ENCODE measurements at places on chromosomes 5 and 9.

DNA sequence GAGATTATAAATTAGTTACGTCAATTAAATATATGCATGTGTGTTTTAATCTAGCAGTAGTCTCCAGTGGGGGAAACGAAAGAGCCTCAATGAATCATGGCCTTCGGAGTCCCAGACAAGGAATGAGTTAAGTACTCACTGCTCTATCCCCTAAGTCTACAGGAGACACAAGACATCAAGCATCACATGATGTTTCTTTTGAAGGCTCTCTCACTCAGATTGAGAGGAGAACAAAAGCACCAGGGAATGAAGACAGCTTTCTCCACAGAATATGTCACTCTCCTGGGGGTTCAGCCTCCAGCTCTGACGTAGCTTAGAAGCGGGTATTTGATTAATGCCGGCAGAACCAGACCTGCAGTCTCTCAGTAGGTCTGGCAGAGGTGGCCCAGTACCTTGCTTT, 381.4 kb downstream of the ACTL7B start:
- DNase-seq = no peak

GRCh38 chr9:114317665-114318357, 5.1 kb upstream of the ORM1 start:
- no peak for DNase-seq

DNA sequence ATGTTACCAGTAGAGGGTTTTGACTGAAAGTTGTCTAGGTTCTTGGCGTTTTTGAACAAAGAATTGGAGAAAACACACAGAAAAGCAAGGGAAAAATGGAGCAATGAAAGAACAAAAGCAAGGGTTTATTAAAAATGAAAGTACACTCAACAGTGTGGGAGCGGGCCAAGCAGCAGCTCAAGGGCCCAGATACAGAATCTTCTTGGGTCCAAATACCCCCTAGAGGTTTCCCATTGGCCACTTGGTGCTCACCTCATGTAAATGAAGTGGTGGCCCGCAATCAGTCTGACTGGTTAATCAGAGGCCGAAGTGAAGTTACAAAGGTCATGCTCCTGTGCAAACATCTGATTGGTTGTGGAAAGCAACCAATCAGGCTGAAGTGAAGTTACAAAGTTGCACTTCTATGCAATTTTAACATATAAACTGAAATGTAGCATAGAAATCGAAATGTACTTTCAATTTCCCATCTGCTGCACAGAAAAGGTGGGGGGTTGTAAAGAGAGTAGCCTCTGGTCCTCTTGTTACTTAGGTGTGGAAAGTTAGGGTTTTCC, 1.9 kb upstream of the GM2A start:
- no peak for DNase-seq

- DNase-seq = no peak
These were observed 298.6 kb downstream of the PARP8 start for GRCh38 chr5:50964746-50965653.

DNA sequence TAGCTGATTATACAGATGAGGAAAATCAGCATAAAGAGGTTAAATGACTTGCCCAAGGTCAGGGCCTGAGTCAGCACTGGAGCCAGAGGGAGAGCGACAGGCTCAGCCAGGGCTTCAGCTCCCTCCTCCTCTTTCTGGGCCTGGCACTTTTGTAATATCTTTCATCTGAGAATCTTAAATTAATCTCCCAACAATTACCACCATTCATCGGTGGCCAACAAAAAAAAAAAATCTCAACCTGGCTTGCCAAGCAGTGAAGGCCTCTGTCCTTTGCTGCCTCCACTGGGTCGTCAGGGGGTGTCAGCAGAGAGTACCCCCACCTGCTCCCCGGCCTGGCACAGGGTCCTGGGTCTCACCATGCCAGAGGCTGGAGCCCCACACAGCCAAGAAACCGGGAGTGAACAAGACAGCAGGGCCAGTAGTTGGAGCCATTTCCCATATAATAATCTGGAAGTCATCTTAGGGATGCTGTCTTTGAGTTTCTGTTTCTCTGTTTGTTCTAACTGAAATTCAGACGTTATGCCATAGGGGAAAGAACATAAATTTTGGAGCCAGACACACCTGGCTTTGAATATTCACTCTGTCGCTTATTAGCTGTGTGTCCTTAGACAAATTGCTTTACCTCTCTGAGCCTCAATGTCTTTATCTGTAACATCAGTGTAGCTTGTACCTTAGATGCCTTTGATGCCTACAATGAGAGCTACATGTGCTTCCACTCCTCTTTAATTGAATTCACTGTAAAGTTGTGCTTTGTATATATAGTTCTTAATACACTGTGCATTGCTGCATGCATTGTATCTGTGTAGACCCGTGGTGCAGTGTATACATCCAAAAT, 299.9 kb upstream of the MSX2 start:
- no peak for DNase-seq

DNA sequence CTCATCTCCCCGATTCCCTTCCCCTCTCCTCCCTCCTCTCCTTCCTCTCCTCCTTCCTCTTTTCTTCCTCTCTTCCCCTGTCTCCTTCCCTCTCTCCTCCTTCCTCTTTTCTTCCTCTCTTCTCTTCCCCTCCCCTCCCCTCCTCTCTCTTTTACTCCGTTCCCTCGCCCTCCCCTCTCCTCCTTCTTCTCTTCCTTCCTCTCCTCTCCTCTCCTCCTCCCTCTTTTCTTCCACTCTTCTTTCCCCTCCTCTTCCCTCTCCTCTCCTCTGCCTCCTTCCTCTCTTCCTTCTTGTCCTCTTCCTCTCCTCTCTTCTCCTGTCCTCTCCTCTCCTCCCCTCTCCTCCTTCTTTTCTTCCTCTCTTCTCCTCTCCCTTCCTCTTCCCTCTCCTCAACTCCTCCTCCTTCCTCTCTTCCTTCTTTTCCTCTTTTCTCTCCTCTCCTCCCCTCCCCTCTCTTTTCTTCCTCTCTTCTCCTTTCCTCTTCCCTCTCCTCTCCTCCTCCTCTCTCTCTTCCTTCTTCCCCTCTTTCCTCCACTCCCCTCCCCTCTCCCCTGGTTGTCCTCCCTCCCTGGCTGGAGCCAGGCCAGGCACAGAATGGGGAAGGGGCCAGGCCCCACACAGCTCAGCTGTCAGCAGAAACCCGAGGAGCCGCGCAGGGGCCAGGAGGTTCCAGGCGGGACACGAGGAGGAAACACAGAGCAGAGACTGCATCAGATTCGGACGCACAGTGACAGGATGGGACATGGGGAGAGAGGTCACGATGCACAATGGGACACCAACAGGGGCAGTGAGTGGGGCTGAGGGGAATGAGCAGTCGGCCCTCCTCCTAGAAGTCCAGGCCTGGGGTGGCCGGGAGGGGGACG, 48.0 kb downstream of the CAMK2A start:
- no peak for DNase-seq

DNA sequence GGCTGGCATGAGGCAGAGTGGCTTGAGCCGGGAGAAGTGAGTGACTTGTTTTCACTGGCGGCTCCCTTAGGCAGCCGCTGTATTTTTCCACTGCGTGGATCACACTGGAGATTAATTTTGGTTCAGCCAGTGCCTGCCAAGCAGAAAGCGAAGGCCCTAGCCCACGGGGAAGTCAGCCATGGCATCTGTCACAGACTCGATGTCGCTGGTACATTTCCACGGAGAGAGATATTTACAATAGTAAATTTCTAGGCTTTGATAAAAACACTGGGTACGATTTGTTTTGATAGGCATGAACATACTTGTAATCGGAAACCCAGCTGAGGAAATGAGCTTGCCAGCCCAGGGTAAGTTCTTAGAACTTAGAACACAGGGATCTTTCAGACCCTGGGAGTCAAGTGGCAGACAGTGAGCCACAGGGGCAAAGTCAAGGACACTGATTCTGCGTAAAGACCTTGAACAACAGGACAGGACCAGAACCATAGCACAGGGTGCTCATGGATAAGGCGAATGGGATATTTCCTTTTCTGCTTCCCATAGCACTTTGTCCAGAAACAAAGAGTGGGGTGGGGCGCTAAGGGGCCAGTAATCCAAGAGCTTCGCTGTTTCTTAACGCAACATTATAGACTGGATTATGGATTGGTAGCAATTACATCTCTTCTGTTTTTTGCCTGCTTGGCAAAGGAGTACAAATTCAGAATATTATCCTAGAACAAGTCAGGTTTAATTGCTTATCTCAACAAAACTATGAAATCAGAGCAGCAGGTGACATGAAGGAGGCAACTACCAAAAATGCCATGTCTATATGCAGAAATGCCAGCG, 4.5 kb downstream of the DUSP1 start:
- DNase-seq = no peak

GRCh38 chr5:166342402-166342801, 1949.0 kb upstream of the WWC1 start:
- no peak for DNase-seq

DNA sequence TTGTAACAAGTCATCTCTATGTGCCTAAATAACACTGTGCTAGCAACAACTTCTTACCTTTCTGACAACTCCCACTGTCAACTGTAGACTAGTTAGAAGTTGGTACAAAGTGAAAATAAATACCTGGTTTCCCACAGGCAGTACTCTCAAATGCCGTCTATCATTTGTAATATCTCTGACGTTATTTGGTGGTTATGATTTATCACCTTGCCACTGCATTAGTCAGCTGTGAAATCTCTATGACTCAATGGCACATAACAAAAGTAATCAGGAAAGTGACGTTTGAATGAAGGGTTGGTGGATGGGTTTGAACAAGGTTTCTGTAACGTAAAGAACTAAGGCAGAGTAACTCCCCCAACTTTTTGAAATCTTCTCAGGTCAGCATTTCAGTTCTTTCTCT, 592.3 kb downstream of the MAT2B start:
- DNase-seq = no peak

DNA sequence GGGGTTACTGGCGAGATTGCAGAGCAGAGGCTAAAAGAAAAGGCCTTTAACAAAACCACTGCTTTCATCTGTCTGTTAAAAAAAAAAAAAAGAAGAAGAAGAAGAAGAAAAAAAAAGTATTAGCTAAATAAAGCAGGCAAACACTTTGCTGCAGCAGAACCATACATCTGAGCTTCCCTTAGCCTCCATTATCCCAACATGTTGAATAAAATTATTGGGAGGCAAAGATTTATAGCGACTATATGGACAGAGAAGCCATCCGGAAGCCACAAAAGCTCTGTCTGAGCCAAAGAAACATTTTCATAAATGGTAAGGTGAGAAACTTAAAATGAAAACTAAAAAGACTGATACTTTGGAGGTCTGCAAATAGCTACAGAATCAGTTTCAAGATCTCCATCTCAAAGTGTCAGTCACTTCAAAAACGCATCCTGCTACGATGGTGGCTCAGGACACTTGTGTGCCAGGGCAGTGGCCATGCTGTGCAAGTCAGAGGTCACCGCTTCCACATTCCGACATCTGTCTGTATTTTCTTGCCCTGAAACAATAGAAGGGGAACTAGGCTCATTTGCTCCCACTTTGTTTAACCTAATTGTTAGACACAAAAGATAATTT, 9.6 kb downstream of the EFNA5 start:
- DNase-seq = no peak

DNA sequence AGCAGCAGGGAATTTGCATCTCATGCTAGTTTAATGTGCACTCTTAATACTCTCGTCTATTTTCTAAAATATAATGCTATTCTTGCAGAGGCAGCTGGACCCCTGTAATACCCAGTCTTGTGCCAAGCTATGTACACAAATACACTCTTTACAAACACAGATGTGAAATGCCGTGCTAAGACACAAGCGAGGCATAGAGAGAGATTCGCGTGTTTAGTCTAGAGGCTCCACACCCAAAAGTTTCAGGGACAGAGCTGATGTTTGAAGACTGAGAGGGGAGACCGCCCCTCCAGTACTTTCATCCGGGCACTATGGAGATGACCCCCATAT, 1.2 kb downstream of the DPYSL3 start:
- DNase-seq = no peak

DNA sequence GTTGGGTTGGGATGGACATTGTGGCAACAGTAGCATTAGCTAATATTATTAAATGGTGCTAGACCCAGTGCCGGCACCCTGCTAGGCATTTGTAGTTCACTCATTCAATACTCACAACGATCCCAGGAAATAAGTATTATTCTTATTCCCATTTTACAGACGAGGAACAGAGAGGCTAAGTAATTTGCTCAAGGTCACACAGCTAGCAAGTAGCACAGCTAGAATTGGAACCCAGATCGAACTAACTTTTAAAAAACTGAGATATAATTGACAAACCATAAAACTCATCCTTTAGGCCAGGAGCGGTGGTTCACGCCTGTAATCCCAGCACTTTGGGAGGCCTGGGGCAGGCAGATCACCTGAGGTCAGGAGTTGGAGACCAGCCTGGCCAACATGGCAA, 79.5 kb downstream of the SH3PXD2B start:
- DNase-seq = no peak

- DNase-seq = no peak
These were observed 265.5 kb upstream of the PAPPA start for GRCh38 chr9:115888131-115888530.

DNA sequence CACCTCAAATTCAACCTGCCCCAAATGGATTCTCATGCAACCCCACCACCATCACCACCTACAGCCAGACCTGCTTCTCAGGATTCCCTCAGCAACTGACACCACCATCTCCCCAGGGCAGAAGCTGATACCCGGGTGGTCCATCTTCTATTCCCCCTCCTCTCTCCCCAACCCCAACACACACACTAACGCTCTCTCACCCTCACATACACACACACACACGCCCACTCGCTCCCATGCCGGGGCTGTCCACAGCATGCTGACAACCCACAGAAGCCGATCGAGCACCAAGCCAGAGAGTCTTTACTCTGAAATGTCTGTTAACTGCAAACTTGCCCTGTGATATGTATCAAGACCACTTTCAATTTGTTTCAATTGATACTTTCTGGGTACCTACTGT, 28.4 kb downstream of the B4GALT1 start:
- no peak for DNase-seq

DNA sequence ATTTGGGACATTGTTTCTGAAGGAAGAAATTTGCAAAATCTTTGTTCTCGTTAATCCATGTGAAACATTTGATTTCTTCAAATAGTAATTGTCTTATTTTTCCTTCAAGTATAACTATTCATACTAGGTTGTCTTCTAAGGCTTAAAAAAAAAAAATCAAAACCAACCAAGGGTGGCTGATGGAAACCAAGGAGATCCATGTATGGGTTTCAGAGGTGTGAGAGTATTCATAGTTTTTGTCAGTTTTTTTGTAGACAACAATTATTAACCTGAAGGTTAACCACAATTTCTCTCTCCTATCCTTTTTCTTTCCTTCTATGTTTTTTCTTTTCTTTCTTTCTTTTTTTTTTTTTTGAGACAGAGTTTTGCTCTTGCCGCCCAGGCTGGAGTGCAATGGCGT, 35.4 kb downstream of the KDM4C start:
- DNase-seq = no peak

DNA sequence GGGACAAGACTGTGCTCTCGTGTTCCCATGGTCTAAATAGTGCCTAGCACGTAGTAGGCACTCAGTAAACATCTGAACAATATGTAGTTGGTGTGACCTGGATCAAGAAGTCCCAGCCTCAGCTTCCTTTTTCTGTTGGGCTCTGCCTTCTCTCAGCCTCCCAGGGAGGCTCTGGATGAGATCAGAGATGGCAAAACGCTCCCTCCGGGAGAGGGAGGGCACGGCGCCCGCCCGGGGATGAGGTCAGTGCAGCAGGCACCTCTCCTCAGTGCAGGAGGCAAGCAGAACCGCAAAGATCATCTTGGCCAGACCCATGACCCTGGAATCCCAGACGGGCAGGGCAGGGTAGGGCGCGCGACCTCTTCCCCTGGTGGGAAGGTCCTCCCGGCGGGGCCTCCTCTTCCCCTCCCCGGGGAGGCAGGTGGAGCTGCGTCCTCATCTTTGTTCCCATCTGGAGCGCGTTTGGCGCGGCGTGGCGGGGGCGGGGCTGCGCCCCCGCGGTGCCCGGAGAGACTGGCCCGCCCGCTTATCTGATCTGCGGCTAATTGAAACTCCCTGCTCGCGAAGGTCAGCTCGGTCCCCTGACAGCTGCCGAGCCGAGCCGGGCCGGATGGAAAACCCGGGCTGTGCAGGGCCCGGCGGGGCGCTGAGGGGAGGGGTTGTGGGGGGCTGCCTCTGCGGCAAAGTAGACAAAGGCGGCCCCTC, 60.9 kb downstream of the CXXC5 start:
- peak; percentile 28 for DNase-seq

Measured in NCI-H187 treated with DMSO at 0.1 percent for 48 hours (cell line).